ENCODE measurements at places on chromosomes 4 and X.

DNA sequence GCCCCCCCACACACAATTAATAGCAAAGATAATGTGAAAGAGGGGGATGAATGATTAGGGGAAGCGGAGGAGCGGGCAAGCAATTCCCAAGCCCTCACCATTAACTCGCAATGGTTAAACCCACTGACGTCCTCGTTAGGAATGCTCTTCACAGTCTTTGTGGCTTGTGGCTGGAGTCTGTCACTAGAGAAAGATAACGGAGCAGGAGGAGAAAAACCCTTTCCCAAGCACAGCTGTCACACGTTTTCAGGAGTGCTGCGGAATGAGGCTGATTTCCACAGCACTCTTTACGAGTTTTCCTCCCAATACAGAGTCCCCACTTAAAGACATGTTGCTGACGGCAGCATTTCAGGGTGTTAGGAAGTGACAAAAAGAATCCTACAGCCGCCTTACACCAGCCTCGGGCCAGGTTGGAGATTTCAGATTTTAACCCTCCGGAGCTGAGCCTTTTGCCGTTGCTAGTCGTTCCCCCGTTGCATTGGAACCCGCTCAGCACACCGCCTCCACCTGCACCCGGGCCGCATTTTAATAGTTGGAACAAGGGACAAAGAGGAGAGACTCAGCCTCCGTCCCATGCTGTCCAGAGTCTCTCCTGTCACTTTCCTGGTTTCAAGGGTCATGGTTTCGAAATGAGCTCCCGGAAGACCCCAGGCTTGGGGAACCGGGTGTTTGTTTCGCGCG, 92.2 kb downstream of the GEMIN8 start:
- peak; percentile 35 for DNase-seq

DNA sequence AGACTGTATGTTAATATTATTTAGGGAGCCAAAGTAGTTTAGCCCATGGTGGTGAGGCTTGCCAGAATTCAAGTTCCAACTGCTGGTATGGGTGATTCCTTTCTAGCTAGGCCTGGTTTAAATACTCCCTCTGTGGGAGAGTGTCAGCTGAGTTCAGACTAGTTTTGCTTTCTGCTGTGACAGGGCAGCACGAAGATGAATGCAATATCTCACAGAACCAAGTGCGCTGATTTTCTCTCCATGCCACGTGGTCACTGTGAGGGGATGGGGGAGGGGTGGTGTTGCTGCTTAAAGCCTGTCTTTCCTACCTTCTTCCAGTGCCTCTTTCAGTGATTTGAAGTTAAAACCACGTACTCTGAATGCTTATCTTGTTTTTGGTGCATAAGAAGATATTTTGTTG, 445.7 kb upstream of the CXorf51B start:
- no peak for DNase-seq

- DNase-seq: peak; percentile 54
Measured at GRCh38 chr4:140609548-140610425, 41.0 kb upstream of the UCP1 start.

DNA sequence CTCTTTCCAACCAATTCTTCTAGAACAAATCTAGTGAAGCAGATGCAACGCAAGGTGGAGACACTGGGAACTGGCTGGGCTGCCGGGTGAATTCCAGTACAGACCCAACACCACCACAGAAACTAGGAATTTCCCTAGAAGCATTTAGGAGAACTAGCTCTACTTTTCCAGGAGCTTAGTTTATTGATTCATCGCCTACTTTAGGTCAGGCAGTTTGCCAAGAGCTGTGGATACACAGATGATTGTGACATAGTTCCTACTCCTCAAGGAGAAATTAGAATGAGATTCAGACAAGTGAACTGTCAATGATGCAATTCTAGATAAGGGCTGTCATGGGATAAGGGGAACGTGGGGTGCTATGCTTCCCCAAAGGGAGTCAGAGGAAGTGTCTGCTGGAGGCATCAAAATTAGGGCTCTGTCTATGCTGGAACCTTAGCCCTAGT, 350.0 kb downstream of the CAMK2D start:
- peak; percentile 93 for DNase-seq

DNA sequence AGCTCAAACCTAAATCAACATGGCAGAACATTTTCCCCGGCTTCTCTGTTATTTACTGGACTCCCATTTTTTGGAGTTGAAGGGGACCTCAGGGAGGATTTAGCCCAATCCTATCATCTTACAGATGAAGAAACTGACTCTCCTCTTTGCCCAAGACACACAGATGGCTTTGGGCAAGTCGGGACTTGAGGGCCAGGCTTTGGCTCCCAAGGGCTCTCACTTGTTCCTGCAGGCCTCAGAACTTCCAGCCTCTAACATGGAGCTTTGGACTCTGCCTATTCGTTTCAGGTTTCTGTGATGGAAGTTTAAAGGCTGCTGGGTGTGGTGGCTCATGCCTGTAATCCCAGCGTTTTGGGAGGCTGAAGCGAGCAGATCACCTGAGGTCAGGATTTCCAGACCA, 59.5 kb downstream of the RHOH start:
- DNase-seq: no peak

GRCh38 chr4:150828159-150828558, 186.9 kb downstream of the LRBA start:
- no peak for DNase-seq

DNA sequence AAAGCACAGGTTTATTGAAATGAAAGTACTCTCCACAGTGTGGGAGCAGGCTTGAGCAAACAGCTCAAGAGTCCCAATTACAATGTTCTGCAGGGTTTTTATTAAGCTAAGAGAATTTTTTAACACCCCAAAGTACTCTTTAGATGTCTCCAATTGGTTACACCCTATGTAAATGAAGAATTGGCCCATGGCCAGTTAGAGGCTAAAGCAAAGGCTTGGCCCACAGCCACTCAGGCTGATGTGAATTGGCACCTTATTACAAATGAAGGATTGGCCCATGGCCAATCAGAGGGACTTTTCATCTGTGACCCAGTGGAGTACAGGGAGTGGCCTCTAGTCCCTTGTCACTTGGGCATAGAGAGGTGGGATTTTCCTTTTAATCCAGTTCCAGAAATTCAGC, 30.1 kb upstream of the IQCM start:
- no peak for DNase-seq

DNA sequence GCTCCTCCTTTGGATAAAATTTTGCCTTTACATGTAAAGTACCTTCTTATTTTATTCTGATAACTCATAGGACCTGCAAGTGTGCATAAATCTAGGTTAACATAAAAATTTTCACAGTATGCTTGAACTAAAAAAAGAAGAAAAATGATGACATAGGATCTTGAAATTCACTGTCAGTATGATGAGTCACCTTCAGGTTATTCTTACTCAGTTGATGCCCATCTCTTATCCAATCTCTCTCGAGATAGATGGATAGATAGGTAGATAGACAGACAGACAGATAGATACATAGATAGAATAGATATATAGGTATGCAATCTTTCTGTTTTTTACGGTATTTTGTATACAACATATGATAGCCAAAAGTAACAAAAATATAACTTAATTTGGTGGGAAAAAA, 485.5 kb downstream of the NAF1 start:
- DNase-seq: no peak

- DNase-seq: no peak
Measured at GRCh38 chr4:19694812-19695211, 556.9 kb upstream of the SLIT2 start.

- peak; percentile 39 for DNase-seq
Measured at GRCh38 chrX:132671229-132671641, 182.4 kb upstream of the MBNL3 start.

- DNase-seq: no peak
Measured at GRCh38 chrX:150326541-150327247, 36.4 kb upstream of the MAMLD1 start.

- DNase-seq: no peak
Measured at GRCh38 chr4:40199179-40199670, 2.4 kb downstream of the RHOH start.

- no peak for DNase-seq
Measured at GRCh38 chr4:113007151-113007550, 42.3 kb upstream of the ANK2 start.

DNA sequence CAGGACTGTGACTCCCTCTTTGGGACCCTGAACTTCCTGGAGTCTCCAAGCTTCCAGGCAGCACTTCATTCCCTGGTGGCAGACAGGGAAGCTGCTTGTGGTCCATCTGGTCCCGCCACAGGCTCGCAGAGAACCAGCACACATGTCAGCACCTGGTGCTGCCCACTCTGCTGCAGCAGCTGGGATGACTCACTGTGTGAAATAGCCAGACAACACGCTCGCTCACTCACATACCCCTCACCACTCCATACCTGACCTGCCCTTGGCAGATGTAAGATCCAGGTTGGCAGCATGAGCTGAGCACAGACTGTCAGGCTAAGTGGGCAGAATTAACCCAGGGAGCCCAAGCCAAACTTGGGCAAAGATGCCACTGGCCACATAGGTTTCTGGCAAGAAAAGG, 613.5 kb downstream of the PCDH18 start:
- DNase-seq: no peak

DNA sequence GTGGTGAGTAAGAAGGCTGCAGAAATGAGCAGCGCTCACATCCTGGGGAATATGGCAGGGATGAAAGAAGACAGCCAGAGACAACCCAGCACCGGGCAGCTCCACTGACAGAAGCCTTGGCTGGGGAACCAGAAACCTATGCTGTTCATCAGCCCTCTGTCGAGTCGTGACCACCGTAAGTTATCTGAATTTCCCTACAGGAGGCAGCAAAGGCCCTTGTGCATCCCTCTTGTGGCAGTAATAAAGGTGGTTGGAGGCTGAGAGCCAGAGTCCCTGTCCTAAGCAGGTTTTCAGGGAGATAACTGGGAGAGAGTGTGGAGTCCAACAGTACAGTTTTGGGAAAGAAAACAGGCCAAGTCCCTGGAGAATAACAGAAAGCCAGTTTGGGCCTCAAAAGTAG, 194.0 kb upstream of the BOD1L1 start:
- no peak for DNase-seq

All from fibroblast of skin of right quadriceps (primary cell).